ENCODE measurements at places on chromosomes 4 and X. TPM values are rescaled to one million over a fixed set of nuclear protein-coding genes. Genes with fewer than 3 reads are reported as not detected.

The VSIG4 gene
- not detected for total RNA-seq

The GPR119 gene
- total RNA-seq: not detected

The UCP1 gene
- not detected for total RNA-seq

The CXCL6 gene
- not detected for total RNA-seq

The UNC5C gene
- not detected for total RNA-seq

All from activated naive CD4-positive, alpha-beta T cell treated with anti-CD3 and anti-CD28 coated beads, Interleukin-2, amount 10 ng/mL, durations not matched to agents 5 hours and 36 hours (primary cell).